GM23248 (cell line): ENCODE measurements at places on chromosomes 3 and 15. TPM values are rescaled to one million over a fixed set of nuclear protein-coding genes. Genes with fewer than 3 reads are reported as not detected.

CHRFAM7A gene
- total RNA-seq, result not detected in 2 replicates

MESP1 gene
- not detected in 2 replicates for total RNA-seq

ALDH1L1 gene
- not detected in 2 replicates for total RNA-seq

XCR1 gene
- total RNA-seq, result not detected in 2 replicates

PPP1R14D gene
- not detected in 2 replicates for total RNA-seq

SETD2 gene
- total RNA-seq, result 17.7 and 24.0 TPM in 2 replicates

NCBP2 gene
- total RNA-seq, result 75.3 and 81.9 TPM in 2 replicates

TNFAIP8L3 gene
- 2.8 and 6.8 TPM in 2 replicates for total RNA-seq

TRPM1 gene
- total RNA-seq, result not detected in 2 replicates

SYNPR gene
- total RNA-seq, result not detected in 2 replicates

ROPN1 gene
- not detected in 2 replicates for total RNA-seq

MUSTN1 gene
- not detected in 2 replicates for total RNA-seq

SH2D7 gene
- total RNA-seq, result not detected in 2 replicates

NDN gene
- 127 and 133 TPM in 2 replicates for total RNA-seq

PLA1A gene
- total RNA-seq, result not detected in 2 replicates

PPM1L gene
- total RNA-seq, result under 0.01 and 0.38 TPM in 2 replicates

CHRNA3 gene
- total RNA-seq, result not detected in 2 replicates

TUSC7 gene
- not detected in 2 replicates for total RNA-seq
